ENCODE measurements at places on chromosomes 5 and 9.

DNA sequence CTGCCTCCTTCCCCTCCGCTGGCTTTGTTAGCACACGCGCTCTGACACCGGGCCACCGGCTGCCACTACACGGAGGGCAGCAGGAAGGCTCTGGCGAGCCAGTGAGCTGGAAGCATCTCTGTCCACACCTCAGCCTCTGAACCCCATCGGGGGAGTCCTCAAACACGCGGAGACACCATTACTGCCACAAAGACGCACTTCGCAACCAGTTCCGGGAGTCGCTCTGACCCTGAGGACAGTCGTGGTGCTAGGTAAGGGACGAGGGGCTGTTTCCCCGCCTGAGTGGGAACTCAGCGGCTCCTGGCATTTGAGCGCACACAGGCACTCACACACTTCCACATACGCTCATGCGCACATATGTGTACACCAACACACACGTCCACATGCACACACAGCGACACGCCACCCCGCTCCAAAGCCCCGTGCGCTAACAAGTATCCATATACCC is 160.0 kb downstream of the C9orf152 start:
- DNase-seq, result no peak

GRCh38 chr9:130526854-130527650 is 52.3 kb upstream of the FUBP3 start:
- no peak for DNase-seq

GRCh38 chr5:101720033-101720432 is 576.1 kb downstream of the SLCO4C1 start:
- no peak for DNase-seq

DNA sequence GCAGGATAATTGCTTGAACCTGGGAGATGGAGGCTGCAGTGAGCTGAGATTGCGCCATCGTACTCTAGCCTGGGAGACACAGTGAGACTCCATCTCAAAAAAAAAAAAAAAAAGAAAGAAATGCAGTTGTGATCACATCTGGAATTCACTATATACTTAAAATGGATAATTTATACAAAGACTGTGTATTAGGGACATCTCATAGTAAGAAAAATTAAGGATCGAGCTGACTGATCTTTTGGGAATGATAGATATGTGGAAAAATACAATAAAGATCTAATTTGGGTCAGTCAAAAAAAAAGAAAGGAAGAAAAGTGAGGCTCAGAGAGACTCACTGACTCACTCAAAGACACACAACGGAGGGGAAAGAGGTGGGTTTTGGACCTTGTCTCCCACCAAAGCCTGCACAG is 73.2 kb upstream of the STXBP1 start:
- no peak for DNase-seq

- DNase-seq, result no peak
Measured at GRCh38 chr5:143244990-143245389, 158.5 kb downstream of the NR3C1 start.

DNA sequence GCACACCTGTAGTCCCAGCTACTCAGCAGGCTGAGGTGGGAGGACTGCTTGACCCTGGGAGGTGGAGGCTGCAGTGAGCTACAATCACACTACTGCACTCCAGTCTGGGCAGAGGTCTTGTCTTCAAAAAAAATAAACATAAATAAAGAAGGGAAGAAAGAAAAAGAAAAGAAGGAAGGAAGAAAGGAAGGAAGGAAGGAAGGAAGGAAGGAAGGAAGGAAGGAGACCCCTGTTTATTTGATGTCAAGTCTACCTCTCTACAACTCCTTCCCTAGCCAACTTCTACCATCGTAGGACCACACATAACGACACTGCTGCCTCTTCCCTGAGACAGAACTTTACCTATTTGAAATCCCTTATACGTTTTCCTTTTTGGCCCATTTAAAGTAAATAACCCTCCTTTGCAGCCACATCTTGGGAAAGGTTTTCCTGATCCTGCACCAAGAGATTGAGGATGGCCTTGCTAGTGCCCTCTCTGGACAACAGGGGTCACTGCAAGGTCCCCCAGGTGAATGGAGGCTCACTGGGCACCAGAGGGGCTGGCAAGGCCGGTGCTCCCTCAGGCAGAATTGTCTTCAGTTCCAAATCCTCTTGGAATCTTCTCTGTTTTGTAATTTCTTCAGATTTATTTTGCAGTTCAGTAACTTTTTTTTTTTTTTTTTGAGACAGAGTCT is 10.5 kb downstream of the RPS14 start:
- DNase-seq, result peak; percentile 56

Data from RKO (cell line).